ENCODE measurements at places on chromosomes 7 and 10.

DNA sequence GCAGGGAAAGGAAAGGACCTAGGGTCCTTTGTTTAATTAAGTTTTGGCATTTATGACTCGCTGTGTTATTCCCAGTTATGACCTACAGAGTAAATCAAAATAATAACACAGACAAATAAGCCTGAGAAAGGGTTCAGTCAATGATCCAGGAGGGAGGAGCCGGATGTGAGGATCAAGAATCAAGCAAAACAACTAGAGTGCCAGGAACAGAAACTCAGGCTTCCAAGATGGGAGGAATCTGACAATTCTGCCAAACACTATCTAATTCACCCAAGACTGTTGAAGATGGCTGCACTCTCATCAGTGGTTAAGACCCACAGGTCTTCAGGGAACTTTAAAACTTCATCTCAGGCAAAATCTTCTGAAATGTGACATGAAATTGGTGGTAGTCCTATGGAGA is 50.3 kb upstream of the PIP4K2A start:
- no peak for DNase-seq

DNA sequence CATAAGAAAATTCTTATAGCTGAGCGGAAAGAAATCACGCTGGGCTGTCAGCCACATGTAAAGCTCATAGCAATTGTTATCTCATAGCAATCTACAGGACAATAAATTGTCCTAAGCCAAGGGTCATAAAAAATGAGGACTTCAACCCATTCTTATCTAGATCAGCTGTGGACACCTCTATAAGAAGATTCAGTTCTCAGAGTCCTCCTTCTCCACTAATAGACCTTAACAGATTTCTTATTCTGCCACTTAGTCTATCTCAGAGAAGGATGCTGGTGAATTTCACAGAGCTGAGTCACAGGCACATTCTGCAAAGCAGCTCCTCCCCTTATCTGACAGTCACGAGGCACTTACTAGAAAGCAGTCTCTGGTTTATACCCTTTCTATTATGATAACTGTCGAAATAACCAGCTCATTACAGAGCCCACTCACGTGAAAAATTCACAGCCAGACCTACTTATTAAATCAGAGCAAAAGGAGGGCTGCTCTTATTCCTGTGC is 185.3 kb upstream of the PCLO start:
- no peak for DNase-seq

GRCh38 chr7:45158471-45158870 is 880 bp downstream of the RAMP3 start:
- no peak for DNase-seq

DNA sequence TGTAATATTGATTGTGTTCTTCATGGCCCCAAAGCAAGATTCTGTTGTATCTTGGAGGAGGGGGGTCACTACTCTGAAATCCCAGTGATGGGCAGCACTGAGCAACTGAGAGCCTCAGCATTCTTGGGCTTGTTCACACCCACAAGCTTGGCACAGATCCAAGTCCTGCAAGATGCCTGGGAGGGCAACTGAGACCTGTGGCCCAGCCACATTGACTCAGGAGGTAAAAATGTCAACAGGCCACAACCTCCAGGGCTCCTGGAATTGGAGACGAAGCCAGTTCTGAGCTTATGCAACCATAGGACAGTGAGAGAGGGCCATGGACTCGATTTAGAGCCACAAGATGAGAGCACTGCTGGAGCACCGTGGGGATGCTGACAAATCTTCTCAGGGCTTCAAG is 3.1 kb upstream of the DOCK1 start:
- no peak for DNase-seq

GRCh38 chr10:103921750-103922195 is 3.8 kb upstream of the STN1 start:
- DNase-seq, result no peak

GRCh38 chr10:70477661-70478162 is 855 bp upstream of the PALD1 start:
- peak; percentile 84 for DNase-seq

- no peak for DNase-seq
These were observed 118.3 kb downstream of the FAM53B start for GRCh38 chr10:124625831-124626238.

DNA sequence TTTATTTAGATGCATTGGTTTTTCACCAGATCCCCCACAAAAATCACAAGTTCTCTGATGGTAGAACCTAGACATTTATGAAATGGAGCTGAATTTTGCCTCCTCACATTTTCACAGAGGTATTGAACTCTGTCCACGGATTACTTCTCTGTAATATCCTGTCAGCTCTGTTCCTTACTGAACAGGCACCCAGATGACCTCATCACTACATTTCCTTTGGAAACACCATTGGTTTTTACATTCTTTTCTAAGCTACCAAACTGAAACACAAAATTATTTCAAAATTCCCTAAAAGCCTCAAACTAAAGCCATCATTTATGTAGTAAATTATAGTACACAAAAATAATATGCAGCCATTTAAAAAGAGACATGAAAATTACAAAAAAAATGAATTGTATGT is 98.3 kb upstream of the KCNIP2 start:
- no peak for DNase-seq

DNA sequence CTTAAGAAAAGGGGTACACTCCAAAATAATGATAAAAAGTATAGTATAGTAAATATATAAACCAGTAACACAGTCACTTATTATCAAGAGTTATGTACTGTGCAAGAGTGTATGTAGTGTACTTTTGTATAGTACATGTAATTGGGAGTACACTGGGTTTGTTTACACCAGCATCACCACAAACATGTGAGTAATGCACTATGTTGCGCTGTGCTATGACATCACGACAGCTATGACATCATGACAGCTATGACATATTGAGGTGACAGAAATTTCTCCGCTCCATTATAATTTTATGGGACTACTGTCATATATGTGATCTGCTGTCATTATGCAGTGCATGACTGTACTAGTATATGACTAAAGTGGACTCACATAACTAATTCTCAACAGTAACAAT is 84.6 kb downstream of the KMT2C start:
- no peak for DNase-seq

GRCh38 chr7:151597541-151598444 is 78.1 kb upstream of the RHEB start:
- no peak for DNase-seq

DNA sequence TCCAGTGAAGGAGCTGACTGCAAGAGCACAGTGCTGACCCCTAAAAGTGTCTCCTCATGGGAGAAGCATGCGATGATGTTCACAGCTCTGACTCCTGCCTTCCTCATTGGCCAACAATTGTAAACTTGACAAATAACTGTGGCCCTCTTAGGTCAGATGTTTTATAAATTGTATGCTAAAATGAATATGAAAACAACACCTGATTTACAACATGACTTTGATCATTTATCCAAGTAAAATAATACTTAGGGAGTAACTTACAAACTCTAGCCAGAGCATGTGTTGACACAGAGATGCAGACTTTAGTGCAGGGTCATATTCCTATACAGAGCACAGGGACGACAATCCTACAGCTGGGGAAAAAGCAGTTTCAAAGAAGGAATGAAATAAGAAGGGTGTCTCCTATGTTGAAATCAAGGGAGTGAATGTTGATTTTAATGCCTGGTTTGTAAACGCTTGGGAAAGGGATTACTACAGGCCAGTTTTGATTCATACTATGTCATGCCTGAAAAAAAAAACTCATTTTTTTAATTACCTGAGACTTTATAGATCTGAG is 391.4 kb upstream of the AKR1E2 start:
- no peak for DNase-seq

DNA sequence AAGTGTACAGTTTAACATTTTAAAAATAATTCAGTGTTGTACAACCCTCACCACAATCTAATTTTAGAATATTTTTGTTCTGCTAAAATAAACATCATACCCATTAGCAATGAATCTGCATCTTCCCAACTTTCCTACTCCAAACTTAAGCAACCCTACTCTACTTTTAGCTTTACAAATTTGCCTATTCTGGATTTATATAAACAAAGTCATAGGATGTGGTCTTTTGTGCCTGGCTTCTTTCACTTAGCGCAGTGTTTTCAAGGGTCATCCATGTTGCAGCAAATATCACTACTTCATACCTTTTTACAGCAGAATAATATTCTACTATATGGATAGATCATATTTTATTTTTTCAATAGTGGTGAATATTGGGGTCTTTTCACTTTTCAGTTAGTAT is 18.9 kb downstream of the CALML3 start:
- DNase-seq, result no peak

DNA sequence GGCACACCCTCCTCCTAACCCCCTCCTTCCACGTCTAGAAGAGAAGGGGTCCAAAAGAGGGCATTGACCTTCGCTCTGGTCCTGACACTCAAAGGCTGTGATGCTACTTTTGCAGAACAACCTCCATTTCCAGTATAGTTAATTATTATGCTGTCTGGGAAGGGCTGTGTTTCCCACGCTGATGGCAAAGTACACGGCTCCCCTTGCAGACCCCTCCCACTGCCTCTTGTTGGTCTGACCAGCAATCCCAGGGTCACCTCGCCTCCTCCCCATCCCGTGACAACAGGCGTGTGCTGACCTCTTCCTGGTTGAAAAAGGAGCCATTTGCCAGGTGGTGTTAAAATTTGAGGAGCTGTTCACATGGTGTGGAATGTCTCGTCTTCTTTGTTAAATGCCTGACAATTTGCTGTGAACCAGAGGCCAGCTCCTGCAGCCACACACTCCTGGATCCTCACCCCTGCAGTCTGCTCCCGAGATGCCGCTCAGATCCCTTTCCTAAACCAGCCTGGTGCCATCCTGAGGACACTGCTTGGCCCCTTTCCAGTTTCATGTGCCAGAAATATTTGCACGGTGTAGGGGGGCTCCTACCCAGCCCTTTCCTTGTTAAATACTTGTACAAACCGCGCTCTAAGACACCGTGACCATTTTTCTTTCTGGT is 321.7 kb downstream of the WDR37 start:
- DNase-seq, result no peak

- no peak for DNase-seq
These were observed 40.6 kb downstream of the LRRC17 start for GRCh38 chr7:102953406-102953805.

DNA sequence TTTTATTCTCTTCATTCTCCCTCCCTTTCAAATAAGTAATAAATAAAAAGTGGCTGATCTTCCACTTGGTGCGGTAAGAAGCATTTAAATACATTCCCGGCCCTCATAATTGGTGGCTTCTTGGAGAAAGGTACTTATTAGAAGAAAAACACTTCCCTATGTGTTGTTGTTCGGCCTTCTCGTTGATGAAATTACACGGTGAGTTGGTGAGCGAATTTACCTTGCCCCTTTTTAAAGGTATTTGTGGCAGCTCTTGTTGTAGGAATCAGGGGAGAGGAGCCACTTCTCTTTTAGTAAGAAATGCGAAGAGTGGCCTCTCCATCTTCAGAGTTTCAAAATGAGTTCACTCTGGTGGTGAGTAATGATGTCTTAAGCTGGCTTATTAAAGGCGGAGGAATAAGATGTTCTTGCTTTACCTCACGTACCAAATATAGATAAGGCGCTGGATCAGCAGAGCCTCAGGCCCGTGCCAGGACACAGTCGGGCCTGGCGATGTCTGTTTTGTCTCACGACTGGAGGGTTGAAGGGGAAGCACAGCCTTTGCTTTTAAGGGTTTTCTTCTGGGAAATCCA is 135.9 kb downstream of the CUX1 start:
- DNase-seq, result peak; percentile 21

- no peak for DNase-seq
These were observed 62.4 kb upstream of the GDF10 start for GRCh38 chr10:47237316-47238260.

DNA sequence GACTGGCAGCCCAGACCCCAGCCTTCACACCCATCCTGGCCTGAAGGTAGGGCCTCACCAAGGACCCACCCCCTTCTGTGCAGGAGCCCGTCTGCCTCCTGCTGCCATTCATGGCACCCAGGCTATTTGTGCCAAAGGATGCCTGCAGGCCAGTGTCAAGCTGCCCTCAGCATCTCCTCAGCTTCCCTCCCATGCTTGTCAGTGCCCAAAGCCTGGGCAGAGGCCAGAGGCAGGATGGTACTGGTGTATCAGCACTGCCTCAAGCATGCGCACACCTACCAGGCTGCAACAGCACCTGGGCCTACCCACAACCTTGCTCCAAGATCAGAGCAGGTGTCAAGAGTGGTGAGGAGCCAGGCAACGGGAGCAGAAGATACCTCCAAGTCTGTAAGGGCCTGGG is 27.6 kb downstream of the SFTPA1 start:
- no peak for DNase-seq

DNA sequence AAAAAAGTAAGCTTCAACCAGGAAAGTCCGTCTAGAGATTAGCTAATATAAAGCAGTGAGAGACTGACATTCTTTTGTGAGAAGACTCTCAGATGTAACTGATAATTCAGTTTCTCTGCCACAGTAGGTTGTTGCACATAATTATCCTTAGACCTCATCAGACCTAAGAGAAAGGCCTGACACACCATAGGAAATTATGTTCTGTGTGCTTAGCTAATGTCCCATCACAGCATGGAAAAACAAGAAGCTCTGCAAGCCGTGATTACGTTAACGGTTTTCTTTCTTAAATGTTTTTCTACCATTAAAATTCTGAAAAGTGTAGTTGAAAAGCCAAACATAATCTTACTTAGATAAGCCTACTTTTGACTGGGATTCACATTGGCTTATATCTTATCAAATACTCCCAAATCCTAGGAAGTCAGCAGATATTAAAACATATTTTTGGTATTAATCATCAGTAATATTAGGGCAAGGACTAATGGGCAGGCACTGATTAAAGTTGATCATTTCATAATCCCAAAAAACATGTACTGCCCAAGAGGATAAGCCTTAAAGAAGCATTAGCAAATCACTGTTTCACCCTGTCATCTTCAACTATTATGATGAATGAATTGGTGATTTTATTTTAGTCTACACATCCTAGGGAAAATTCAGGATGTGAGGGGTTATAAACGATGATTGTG is 5.2 kb downstream of the CSTF2T start:
- no peak for DNase-seq

GRCh38 chr10:35598379-35598778 is 6.8 kb upstream of the GJD4 start:
- no peak for DNase-seq

DNA sequence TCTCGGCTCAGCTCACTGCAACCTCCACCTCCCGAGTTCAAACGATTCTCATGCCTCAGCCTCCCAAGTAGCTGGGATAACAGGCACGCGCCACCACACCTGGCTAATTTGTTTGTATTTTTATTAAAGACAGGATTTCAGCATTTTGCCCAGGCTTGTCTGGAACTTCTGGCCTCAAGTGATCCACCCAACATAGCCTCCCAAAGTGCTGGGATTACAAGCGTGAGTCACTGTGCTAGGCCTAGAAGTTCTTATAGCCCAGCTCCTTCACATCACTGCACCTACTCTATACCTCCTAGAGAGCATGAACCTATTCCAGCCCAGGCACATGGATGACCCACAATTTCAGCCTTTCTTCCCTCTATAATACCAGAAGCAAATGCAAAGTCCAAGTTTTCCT is 1.3 kb upstream of the BLOC1S2 start:
- no peak for DNase-seq

DNA sequence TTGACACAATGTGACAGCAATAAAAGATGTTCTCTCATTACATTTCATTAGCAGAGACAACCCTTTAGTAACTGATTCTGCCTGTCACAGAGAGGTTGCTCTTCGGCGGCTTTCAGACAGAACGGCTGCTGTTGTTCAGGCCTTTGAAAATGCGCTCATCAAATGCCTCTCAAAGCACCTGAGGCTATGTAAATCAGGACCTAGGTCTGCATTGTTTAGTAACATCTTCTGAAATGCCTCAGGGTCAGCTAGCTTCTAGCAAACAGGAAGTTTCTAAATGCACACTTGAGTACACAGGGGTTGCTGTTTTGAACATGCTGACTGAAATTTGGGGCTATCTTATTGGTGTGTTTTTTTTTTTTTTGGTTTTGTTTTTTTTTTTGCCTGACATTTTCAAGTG is 143.3 kb upstream of the DKK1 start:
- no peak for DNase-seq
